A172 (cell line): ENCODE measurements at places on chromosomes 13 and 19.

DNA sequence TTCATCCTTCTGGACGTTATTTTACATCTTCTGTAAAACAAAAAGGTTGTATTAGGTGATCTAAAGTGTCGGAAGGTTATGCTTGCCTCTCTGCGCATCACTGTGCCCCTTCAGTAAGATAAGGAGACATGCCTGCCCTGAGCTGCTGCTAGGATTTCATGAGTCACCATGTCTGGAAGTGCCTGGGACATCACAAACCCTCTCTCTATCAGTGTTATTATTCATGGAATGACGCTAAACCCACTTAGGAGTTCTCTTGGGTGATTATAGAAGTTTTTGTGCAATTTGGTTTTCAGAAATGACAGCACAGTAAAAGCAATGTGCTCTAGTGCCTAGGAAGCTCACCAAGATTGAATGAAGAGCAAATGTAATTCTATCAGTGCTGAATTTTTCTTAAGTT is 617.7 kb downstream of the DCT start:
- peak; percentile 76 for DNase-seq

DNA sequence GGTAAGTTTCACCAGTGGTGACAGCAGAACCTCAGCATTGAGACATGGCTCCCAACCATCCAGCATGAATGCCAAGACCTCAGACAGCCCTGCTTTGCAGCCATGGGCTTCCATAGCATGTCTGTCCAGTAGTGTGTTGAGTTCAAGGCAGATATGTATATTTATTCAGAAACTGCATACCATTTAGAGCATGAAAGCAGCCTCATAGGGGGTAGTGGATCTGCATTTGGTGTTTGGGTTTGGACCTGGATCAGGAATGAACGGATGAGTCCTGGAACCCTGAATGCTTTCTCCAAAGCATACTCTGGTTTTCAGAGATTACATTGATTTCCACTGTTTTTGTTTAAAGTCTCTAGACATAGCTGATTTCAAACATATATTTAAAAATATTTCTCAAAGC is 114.3 kb downstream of the ESD start:
- no peak for DNase-seq

DNA sequence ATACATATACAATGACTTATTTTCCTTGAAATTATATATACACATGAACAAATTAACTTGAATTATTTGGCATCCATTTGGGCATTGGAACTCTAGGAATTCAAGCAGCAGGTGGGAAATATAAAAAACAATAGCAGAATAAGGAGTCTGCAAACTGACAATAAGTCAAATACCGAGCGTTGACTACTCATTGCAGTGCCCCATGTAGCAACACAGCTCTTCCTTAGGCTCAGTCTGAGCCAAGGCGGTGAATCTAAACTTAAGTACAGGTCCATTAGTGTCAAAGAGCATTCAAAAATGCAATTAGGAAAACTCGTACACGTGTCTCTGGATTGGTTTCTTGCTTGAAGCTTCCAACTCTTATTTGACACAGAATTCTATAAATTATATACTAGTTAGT is 462.5 kb upstream of the KLF12 start:
- no peak for DNase-seq

DNA sequence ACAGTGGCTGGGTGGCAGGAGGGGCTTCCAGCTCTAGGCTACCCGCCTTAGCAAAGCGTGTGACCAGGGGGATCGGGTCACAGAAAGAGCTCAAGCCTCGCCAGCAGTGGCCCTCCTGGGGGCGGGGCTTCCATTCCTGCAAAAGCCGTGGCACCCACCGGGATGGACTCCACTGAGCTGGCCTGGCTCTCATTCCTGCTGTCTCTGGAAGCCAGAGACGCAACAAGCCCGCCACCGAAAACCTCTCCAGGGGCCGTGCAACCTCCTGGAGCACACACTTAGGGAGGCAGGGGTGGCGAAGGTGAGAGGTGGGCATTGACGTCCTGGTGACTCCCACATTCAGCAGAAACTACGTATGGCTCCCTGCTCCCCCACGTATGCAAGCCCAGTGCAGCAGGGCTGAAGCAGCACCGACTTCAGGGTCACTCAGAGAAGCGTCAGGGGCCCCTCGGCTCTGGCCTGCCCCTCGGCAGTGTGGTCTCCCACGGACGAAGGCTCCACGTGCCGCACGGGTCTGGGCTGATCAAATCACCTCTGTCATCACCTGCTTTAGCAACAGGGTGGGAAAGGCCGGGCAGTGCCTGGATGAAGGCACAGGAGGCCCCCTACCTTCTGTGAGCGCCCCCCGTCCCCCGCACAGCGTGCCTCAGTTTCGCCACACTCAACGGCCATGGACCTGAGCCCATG is 3.1 kb downstream of the C19orf25 start:
- no peak for DNase-seq

- DNase-seq: peak; percentile 87
Measured at GRCh38 chr19:3132971-3133792, 2.7 kb upstream of the GNA15 start.

GRCh38 chr19:45451131-45451849 is 16.5 kb upstream of the FOSB start:
- no peak for DNase-seq

GRCh38 chr19:15048885-15049541 is at the start of gene CASP14:
Gene CASP14, plus strand, starts transcription at chr19:15049480. Its CDS starts 2,772 bp downstream, at chr19:15052252.
- no peak for DNase-seq

DNA sequence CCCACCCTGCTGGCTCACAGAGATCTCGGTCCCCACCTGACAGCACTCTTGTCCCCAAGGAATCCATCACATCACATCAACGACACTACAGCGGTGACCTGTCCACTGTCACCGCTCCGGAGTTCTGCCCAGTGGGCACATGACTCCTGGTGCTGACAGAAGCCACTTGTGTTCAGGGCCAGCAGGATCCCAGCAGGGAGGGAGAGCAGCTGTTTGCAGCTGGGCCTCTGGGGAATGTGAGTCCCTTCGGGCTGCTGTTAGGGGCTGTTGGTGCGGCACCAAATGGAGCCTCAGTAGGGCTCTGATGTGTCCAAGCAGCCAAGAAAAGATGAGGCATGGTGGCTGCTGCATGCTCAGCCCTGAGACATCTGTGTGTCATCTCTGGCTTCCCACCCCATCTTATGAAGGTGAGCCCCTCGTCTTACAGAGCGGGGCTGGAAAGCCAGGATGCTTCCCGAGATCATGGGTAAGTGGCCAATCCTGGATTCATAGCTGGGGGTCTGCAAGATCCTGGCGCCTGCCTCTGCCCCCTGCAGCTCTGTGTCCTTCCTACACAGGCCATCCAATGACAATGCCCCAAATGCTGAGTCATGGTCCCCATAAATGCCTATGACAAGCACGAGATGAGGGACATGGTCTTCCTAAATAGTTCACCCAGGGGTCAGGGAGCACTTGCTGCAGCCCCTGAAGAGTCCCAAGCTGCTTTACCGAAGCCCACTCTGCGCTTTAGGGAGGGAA is 56.0 kb downstream of the F2RL3 start:
- no peak for DNase-seq

- DNase-seq: no peak
Measured at GRCh38 chr13:30022796-30023195, 172.4 kb upstream of the UBL3 start.

GRCh38 chr19:48999481-49000325 is 6.0 kb downstream of the RUVBL2 start:
- DNase-seq: peak; percentile 40

DNA sequence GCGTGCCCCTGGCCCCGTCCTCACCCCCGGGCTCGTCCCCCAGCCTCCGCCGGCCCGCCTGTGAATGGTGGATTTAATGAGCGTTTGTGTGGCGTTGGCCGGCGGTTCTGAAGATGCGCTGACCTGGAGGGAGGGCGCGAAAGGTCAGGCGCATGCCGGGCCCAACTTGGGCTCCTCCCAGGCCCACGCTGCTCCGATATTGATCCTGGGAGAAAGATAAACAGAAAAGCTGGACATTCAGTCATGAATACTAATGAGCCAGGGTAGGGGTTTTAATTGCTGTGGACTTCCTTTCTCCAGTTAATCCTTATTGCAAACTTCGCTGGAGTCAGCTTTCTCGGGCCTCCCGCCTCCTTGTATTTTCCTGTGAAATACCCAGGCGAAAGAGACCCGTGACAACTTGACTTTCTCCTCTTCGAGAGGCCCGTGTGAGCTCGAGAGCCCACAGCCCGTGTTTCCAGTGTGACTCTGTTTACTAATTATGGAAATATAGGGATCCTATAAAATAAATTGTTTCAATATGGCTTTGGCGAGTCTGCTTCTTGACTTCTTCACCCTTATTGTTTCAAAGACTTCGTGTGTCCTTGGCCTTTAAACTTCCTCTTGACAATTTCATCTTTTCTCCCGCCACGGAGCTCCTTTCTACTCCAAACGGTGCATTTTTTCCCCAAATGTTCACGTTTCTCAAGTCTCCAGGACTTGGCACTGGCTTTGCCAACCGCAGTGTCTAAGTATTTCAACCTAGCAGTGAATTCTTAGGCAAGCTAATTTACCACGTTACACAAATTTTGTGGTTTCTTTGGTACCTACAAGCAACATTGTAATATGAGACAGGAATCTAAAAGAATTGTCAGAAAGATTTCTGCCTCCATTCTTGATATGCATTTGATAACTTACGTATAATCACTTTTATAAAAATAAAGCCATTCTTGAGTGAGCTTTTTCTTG is 10.5 kb downstream of the ZIC2 start:
- no peak for DNase-seq

GRCh38 chr13:36925603-36926002 is 5.6 kb upstream of the SMAD9 start:
- DNase-seq: no peak

- DNase-seq: no peak
Measured at GRCh38 chr13:26343816-26344215, 89.9 kb downstream of the CDK8 start.

- no peak for DNase-seq
Measured at GRCh38 chr19:43380771-43381386, 27.4 kb downstream of the CD177 start.

DNA sequence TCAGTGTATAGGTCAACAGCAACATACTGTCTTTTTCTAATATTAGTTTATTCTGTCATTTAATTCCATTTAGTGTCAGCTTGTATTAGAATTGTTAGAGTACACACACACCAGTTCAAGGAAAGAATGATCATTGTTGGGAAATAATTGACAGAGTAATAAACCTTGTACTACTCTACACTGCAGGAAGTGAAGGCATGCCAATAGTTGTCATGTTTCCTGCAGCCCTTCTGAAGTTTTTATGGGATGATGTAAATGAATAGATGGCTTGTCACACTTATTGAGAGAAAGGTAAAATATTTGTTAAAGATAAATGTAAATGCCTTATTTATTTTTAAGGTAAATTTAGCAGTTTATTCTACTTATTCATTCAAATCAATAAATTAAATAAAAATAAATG is 306.9 kb upstream of the KLHL1 start:
- DNase-seq: no peak

- DNase-seq: peak; percentile 42
Measured at GRCh38 chr13:97395447-97396136, 38.4 kb upstream of the RAP2A start.

- no peak for DNase-seq
Measured at GRCh38 chr13:71838842-71839241, 28.2 kb downstream of the DACH1 start.

- peak; percentile 55 for DNase-seq
Measured at GRCh38 chr19:4352701-4353121, 9.3 kb downstream of the MPND start.

- no peak for DNase-seq
Measured at GRCh38 chr13:93996481-93996880, 483.0 kb downstream of the DCT start.

DNA sequence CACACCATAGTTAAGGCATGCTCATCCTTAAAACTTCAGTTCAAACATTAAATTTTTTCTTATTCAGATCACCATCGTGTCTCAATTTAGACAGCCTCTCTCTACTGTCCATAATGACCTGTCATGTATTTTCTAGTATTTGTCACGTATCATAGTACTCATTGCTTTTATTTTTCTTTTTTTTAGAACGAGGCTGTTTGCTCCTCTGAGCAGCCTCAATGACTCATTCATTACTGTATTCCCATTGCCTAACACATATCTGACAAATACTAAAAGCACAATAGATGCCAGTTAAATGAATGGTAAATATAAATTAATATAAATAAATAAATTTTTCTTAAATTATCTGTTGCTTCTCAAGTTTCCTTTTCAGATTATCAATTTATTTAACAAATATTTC is 245.5 kb downstream of the TUBA3C start:
- no peak for DNase-seq

GRCh38 chr13:49865218-49865617 is 70.9 kb downstream of the SPRYD7 start:
- DNase-seq: no peak

DNA sequence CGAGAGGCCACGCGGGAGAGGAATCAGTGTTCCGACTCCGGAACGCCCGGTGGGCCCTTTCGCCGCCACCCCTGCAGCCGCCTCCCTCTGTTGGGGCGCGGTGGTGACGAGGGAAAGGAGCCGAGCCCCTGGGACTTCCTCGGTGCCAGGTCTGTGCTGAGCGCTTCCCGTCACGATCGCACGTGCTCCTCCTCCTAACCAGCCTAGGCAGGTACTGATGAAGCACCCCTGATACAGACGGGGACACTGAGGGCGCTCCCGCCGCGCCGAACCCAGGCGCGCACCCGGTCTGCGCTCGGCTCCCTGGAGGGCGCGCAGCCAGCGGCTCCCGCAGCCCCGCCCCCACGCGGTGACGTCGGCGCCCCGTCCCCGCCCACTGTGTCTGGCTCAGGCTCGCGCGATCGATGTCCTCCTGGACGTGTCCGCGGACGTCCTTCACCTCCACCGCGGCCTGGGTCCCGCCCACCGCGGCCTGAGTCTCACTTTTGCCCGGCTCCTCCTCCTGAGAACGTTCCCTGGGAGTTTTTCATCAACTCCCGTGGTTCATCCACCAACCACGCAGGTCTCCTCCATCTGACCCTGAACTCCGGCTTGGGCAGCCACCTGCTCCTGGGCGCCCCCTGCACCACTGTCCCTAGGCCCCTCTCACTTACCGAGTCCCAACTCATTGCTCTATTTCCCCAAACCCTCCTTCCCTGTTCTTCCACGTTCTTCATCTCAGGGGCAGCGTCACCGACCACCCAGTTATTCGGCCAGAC is 2.6 kb upstream of the KLK15 start:
- peak; percentile 65 for DNase-seq

DNA sequence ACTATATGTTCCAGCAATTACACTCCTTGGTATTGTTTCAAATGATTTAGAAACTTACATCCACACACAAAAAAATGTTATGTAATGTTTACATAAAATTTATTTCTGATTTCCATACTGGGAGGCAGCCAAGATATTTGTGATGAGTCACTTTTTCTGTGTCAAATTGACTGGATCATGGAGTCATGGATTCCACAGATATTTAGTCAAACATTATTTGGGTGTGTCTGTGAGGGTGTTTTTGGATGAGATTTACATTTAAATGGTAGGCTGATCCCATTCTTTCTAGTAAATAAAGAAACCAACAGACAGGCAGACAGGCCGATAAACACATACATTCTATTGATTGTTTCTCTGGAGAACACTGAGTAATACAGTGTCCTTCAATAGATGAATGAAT is 562.8 kb downstream of the SLITRK6 start:
- peak; percentile 10 for DNase-seq
